ENCODE measurements at places on chromosomes 6 and 20.

GRCh38 chr6:22057962-22058361 is 238.9 kb downstream of the PRL start:
- no peak for DNase-seq

DNA sequence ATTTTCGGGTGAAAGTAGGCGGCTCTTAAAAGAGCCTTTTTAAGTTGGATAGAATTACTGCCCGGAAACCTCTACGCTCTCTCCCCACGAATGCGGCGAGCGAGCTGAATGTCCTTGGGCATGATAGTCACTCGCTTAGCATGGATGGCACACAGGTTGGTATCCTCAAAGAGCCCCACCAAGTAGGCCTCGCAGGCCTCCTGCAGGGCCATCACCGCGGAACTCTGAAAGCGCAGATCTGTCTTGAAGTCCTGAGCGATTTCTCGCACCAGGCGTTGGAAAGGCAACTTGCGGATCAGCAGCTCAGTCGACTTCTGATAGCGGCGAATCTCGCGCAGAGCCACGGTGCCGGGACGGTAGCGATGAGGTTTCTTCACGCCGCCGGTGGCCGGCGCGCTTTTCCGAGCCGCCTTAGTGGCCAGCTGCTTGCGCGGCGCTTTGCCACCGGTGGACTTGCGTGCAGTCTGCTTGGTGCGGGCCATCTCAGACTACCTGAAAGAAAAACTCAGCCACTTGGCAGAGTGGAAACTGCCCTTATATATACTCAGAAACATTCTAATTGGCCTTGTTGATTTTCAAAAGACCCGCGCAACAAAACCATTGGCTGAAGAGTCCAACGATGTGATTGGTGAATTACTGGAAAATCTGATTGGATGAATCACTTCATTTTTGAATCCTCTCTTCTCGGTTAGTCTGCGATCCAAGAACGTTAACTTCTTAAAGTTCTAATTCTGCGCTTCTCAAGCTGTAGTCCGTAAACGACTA is 93.9 kb upstream of the BTN3A2 start:
- peak; percentile 97 for DNase-seq

GRCh38 chr6:108948181-108948661 is 100.0 kb downstream of the ARMC2 start:
- no peak for DNase-seq

GRCh38 chr6:116214681-116215080 is 39.2 kb downstream of the TSPYL4 start:
- DNase-seq, result no peak

DNA sequence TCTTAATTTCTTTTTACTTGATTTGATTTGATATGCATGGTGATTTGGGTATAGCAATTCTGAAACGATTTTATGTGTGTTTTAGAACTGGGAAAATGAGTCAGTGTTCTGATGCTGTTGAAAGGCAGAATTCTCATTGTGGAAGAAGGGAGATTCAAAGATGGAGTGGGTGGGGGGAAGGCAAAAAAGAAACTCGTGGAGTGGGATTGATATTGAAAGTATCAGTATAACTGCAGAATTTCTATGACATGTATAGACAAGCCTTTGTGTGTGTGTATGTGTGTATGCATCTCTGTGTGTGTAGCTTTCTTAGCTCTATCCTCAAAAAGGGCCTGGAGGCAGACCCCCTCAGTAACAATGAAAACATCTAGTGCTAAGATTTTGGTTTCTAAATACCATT is 184.3 kb upstream of the OLIG3 start:
- no peak for DNase-seq

DNA sequence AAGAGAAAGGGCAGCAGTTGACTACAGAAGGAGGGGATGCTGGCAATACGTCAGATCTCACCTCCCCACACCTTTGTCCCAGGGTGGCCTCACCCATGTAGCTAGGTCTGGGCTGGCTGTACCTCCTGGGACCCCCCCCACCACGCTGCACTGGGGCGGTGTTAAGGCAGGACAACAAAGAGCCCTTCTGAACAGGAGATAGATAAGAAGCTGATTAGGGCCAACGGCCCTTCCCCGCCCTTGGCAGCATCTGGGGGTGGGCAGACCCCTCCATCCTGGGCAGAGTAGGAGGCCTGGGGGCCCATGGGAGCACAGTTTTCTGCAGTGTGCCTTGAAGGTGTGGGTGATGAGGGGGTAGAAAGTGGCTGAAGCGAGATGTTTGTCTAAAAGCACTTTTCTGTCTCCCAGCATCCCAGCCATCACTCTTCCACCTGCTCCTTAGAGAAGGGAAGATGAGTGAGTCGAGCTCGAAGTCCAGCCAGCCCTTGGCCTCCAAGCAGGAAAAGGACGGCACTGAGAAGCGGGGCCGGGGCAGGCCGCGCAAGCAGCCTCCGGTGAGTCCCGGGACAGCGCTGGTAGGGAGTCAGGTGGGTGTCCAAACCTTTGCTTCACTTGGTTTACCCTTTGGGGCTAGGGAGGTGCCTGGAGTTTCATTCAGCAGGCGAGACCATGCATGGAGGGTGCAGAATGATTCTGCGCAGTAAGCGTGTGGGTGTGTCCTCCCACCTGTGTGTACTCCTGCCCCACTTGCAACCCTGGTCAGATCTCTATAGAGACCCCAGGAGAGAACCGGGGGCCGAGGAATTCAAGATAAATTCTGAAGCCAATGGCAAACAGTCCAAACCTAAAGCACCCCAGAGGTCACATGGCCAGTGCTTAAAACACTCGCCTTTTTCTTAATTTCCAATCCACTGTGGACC is 3.9 kb downstream of the HMGA1 start:
- DNase-seq, result no peak

DNA sequence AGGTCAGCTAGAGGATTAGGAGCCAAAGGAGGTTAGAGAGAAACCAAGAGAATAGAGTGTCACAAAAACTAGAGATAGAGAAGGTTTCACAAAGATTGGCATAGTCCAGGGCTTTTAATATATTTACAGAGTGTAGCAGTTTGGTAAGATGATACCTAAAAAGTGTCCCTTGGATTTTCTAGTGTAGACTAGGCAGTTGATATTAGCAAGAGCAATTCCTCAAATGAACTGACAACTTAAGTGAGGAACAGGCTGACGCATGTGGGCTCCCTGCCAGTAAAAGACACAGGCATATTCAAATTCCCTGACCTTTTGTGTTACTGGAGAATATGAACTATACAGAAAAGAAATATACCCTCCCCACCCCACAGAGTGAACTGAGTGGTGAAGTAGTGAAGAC is 40.1 kb downstream of the VTA1 start:
- no peak for DNase-seq

- DNase-seq, result peak; percentile 6
Measured at GRCh38 chr6:133553652-133554051, 312.5 kb downstream of the EYA4 start.

GRCh38 chr6:38755874-38756273 is 40.8 kb downstream of the DNAH8 start:
- no peak for DNase-seq

DNA sequence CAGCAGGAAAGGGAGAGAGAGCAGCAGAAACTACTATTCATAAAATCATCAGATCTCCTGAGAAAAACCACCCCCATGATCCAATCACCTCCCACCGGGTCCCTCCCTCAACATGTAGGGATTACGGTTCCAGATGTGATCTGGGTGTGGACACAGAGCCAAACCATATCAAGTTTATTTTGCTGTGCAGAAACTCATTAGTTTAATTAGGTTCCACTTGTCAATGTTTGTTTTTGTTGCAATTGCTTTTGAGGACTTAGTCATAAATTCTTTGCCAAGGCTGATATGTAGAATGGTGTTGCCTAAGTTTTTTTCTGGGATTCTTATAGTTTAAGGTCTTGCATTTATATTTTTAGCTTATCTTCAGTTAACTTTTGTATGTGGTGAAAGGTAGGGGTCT is 422.0 kb upstream of the HS3ST5 start:
- DNase-seq, result no peak

GRCh38 chr6:149723771-149724417 is 6.0 kb upstream of the LATS1 start:
- DNase-seq, result peak; percentile 35

- DNase-seq, result no peak
Measured at GRCh38 chr6:156862711-156863110, 85.5 kb downstream of the ARID1B start.

DNA sequence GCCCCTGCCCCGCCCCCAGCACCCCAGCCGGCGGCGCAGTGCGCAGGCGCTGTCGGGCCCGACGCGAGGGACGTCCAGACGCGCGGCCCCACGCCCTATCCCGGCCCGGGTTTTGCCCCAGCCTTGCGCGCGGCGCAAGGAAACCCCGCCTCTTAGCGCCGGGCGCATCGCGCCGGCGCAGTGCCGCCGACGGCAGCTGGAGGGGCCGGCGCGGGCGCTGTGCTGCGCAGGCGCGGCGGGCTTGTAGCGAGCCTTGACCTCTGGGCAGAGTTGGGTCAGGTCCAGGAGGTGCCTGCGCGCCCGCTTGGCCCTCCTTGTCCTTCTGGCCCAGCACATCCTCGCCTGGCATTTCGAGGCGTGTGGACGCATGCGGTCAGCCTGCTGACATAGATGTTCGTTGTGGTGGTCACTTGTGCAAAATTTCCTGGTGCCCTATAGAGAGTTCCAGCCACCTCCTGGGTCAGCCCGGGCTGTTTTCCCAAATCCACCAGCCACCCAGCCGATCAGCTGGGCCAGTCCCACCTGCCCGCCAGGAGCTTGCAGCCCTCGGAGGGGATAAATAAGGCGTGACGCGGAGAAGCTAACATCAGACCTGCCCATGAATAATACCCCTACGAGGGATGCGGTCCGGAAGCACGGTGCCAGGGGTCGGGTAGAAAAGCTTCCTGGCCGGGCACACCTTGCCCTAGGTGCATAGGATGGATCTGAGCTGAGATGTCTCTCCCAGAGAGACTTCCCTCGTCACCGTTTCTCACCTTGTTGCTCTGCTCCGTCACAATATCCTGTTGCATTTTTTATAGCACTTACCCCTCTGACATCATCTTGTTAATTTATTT is 428 bp upstream of the PRELID3B start:
- DNase-seq, result peak; percentile 99

DNA sequence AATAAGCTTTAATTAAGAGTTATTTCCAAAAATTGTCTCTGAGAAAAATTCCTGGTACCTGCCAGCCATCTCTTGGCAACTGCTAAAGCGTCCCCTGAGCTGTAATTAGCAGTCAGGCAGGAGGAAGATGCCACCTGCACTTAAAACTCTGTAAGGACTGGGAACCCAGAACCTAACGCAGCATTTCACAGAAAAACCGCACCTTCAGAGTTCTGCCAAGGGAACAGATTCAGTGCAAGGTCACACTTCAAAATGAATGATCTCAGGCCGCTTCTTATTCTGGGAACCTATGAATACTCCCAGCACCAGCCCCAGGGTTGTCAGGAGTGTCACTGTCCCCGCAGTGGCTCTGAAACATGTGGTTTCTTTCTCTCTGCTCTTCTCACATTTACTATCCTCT is 36.7 kb downstream of the INSM1 start:
- DNase-seq, result no peak

DNA sequence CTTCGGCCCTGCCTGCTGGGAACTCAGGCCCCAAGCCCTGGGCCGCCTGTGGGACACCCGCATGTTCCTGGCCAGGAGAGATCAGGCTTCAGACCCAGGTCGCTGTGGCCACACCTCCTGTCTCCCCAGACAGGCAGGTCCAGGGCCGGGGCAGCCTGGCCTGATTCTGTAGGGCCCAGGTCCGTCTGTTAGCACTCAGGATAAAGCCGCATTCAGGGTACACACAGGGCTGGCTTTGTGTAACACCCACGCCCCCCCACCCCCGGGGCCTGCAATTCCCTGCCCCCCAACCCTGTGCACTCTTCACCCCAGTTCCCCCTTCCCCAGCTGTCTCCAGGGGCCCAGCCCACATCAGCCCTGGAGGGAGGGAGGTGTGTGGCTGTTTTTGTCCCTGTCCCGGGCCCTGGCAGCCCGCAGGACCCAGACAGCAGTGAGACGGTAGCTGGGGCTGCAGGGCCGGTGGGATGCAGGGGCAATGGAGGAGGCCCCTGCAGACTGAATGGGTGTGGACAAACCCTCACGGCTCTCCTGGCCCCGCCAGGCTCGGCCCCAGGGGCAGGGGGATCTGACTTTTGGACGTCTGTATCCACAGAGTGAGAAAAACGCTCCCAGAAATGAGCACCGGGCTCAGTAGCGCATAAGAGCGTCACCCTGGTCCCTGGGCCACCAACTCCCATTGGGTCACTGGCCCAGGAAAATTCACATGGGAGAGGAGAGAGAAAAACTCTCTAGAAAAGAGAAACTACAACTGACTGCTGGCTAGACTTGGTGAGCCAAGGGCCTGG is 42.4 kb upstream of the ZBP1 start:
- no peak for DNase-seq

- peak; percentile 12 for DNase-seq
Measured at GRCh38 chr6:154276810-154277628, 79.6 kb downstream of the IPCEF1 start.

- DNase-seq, result no peak
Measured at GRCh38 chr6:27517928-27518787, 45.3 kb upstream of the ZNF184 start.

GRCh38 chr6:169885831-169886230 is 134.4 kb downstream of the ERMARD start:
- no peak for DNase-seq

DNA sequence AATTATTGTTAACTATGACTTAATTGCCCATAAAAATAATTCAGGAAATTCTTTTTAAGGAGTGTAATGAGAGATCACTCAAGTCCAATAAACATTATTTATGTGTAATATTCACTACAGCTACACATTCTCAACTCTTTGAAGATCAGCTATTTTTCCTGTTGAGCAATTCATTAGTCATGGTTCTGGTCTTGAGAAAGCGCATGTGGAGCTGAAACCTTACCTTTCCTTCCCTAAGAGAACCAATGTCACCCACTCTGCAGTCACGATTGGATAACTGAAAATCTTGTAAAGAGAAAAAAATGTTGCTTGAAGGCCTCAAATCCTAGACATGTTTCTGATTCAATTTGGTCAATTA is 736.9 kb upstream of the MARCKS start:
- DNase-seq, result no peak

DNA sequence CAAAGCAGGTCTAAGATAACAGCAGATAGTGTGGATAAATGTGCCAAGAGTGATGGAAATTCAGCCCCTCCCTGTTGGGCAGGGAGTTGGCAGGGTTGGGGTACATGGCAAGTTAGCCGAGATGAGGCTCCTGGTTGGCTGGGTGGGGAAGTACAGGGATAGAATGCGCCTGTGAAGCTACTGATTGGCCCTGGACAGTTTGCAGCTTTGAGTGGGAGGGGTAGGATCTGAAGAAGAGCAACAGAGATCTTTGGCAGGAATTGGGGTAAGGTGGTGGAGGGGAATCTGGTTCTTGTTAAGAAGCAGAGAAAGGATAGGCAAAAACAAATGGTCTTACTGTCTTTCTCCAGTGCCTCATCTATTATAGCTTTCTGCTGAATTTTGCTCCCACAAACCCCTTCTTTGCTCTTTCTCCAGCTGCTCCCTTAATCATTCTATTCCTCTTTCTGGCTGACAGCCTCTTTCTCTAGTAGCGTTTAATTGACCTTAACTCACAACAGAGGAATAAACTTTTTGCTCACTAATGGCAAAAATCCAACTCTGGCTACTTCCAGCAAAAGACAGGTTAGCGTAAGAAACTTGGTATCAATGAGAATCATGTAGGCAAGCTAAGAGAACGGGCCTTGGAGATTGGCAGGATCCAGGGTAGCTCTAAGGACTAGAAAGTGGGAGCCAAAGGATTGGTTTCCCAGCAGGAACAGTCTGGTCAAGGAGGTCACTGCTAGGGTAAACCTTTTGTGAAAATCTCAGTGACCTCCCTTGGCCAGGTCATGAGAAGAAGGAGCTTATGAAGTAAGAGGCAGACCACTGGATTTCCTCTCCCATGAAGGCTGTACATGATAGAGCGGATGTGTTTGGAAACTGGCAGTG is 86.3 kb upstream of the CARMIL1 start:
- DNase-seq, result no peak
